Suppressor macrophage treated with lipopolysaccharide for 1 hour (primary cell): ENCODE measurements at places on chromosomes 5 and 9.

DNA sequence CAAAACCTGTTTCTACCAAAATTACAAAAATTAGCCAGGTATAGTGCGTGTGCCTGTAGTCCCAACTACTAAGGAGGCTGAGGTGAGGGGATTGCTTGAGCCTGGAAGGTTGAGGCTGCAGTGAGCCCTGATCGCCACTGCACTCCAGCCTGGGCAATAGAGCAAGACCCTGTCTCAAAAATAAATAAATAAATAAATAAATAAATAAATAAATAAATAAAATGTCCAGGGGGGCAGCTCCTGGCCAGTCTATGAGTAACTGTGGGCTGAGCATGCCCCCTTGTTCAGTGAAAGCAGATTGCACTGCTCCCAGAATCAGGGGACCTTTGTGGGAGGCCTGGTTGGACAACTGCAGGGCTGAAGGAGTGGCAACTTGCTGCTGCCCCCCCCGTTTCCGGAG, 62.7 kb downstream of the PDE6A start:
- DNase-seq, result peak; percentile 8

DNA sequence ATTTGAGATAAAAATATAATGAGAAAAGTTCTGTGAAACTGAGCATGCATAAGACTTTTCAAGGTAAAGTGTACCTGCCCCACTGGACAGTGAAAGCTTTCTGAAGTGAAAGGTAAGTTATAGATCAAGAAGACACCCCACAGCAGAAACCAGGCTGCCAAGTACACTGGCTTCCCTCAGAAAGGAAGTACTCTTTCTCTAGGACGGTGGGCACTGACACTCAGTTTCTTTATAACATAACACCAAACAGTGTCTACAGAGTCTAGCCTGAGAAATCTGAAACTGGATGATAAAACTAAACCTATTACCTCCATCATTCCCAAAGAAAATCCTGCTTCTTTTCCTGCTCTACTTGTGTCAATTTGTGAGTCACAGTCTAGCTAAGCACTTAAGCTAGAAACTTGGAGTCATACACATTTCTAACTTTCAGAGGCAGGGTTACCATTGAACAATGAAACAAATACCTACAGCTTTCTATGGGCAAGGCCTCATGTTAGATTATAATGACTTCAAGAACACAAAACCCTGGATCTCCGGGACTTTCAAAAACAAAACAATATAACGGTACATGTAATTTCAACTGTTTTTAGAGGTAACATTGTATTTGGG, 136.7 kb downstream of the CPLANE1 start:
- no peak for DNase-seq

DNA sequence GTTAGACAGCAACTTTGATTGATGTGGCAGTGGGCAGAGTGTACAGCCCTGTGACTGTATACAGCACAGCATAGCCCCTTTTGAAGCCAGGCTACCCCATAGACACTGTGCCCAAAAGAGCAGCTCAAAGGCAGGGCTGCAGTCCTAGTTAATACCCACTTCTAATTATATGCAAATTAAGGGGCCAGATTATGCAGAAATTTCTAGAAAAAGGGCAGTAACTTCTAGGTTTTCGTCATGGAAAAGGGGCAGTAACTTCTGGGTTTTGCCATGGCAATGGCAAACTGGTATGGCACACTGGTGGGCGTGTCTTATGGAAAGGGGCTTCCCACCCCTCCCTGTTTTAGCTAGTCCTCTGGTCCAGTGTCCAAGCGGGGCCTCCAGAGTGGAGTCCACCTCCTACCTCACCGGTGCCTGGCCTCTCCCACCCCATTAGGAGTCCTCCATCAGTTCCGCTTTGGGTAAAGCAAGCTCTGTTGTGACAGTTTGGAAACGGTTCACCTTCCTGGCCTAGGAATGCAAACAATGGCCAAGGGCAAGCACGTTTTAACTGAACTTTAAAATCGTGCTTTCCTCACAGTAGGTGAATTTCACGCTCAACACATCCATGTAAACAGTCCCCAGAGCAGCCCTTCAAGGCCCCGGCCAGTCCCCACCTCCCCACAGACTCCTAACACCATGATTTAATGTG, 5.6 kb downstream of the ADAMTS13 start:
- no peak for DNase-seq

DNA sequence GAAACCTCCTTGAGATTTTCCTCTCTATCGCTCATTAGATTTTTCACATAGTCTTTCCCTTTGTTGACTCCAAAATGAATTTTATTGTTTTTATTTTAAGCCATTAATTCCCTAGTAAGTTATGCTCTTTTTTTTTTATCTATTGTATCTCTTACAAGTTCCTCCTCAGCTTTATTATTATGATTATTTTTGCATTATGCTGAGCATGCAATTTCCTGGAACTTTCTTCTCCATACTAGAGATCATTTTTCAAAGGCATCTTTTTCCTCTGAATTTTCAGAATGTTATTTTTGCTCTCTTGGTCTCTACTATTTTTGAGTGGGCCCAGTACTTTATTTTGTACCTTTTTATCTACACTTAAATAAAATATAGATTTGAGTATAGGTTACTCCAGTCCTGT, 376.6 kb upstream of the SEMA6A start:
- no peak for DNase-seq

DNA sequence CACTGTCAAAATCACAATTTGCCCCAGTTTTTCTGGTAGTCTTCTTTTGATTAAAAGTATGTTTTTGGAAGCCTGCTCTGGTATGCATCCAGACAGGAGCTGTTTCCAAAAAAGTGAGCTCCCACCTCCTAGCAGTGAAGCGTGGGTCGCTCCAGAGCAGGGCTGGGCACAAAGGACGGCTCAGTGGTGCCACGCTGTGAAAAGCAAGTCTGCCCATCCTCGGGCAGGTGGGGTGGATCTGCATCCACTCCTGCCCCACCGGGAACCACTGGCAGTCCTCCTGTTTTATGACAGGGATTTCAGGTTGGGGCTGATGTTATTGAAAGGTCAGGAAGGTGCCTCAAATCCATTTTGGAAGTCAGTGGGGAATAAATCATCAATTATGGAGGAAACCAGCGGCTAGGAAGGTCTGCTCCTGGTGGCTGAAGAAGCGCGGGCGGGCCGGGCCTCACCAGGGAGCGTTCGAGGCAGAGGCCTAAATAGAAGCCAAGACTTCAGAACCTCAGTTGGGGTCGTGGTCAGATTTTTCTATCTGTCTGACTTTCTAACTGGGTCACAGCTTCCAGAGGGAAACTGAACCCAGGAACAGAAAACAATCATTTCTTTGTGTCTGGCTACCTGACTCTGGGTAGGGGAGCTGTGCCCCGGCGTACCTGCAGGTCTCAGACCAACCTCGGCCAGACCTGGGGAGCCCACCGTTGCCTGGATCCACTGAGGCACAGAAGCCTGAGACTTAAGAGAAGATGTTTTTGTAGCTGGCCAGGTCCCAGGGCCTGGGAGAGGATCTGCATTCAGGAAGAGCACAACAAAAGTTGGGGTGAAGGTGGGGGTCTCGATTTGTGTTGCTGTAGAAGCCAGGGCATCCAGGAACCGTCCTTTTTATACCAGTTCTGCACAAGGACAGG, 168.1 kb downstream of the PAX5 start:
- DNase-seq, result no peak

GRCh38 chr5:59648949-59649921, 244.3 kb downstream of the PDE4D start:
- no peak for DNase-seq

DNA sequence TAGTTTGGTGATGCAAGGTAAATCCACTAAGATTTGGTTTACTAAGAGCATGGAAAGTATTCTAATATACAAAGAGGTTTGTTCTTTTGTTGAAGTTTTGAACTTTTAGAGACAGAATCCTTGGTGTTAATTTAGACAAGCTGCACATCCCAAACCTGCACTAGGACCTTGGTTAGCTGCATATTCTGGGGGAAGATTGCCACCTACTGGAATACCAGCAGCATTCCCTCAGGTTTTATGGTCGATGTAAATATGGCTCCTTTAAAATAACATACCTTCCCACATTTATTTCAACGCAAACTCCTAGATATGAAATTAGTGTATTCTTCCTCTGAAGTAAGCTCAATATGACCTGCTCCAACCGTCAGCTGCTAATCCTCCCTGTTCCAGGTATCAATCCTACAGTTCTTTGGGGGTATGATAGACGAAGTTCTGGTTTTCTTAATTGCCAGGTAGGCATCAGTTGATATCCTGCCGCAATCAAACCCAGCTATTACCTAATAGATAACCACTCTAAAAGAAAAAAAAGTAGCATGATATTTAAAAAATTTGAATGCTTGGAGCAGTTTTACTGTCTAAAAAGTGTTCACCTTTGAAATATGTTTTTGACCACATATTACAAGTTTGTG, 624.1 kb downstream of the ISL1 start:
- DNase-seq, result peak; percentile 6

DNA sequence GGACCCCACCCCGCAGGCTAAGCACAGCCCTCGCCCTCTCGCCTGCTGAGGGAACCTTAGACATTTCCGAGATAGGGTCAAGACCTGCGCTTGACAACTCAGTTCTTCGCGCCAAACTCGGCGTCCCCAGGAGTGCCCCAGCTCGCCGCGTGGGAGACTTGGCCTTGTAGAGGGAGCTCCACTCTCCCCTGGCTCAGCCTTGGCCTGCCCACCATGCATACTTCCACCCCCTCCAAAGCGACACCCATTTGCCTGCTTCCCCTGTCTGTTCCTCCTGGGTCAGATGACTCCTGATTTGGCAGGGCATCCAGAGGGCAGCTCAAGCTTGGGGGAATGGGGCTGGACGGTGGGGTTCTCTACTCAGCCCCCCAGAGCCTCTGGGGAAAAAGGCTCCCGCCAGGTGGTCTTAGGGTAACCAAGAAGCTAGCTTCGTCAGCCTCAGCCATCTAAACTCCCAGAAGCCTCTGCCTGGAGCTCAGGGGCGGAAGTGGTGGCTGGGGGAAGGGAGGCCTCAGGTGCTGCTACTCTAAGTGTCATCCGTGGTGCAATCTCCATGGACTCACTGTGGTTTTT, 560 bp downstream of the DOCK2 start:
- DNase-seq, result peak; percentile 52

DNA sequence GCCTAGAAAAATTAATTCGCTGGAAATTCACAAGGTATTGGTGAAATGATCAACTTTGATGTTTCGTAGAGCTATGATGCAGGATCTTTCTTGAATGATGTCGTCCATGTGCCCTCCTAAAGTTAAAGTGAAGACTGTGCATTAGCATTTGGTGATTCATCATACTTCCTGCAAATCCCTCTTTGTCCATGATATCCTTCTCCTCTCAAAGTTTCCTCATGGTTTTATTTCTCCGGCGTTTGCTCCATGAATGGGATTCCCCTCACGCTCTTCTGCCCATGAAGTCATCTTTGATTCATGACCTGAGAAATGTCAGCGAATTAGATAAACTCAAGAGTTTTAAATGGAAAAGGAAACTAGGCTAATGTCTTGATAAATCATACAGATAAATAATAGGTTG, 372.7 kb downstream of the PSAT1 start:
- DNase-seq, result peak; percentile 9

GRCh38 chr5:9059920-9060691, 485.8 kb downstream of the SEMA5A start:
- peak; percentile 30 for DNase-seq

DNA sequence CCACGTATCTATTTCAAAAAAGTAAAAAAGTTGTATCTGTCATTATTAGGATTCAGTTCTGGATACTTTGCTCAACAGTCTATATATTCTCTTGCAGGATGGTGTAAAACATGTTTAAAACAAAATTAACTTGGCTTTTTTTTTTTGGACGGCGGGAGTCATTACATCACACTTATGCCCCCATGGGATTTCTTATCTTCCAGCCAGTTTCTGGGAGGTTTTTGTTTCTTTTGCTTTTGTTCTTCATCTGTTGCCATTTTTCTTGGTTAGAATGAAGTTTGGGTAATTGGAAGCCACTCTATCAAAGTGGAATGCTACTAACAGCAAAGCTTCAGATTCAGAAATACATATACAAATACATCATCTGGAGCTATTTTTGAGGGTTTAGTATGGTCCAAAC, 1.8 kb upstream of the STARD4 start:
- DNase-seq, result no peak

DNA sequence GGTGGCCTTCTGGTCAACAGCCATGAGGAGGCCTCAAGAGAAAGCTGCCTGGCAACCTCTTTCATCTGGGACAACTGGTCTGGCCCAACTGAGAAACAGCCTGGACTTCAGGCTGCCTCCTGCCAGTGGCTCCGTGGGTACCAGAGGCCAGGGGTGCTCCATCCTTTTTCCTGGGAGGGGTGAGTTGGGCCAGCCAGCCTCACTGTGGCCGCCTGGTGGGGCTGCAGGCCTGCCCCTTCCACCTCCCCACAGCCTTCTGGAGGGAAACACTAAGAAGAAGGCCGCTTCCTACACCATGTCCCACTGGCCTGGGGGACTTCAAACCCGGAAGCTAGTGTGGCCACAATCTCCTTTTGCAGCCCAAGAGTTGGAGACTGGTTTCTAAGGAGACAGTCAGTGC, 13.8 kb upstream of the NKD2 start:
- no peak for DNase-seq

DNA sequence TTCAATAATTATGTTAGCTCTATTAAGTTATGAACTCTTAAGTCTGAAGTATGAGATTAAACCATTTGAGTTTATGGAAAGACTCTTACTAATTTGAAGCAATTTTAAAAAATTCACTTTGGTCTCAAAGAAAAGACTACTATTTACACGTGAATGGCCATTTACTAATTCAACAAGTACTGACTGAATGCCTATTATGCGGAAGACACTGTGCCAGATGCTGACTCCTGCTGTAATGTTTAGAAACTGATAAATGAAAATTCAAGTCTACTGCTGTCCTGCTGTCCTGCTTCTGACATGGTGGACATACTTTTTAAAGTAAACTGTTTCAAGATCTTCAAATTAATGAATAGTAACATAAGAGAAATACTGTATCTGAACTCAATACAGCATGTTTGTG, 116.2 kb downstream of the MPDZ start:
- DNase-seq, result no peak

- peak; percentile 100 for DNase-seq
Observed at GRCh38 chr5:173887610-173888472, at the start of gene CPEB4. CPEB4 (plus strand) TSS chr5:173888349; CDS start chr5:173889734, 1,385 bp downstream.

GRCh38 chr9:117134826-117135500, 279.9 kb downstream of the ASTN2 start:
- no peak for DNase-seq

DNA sequence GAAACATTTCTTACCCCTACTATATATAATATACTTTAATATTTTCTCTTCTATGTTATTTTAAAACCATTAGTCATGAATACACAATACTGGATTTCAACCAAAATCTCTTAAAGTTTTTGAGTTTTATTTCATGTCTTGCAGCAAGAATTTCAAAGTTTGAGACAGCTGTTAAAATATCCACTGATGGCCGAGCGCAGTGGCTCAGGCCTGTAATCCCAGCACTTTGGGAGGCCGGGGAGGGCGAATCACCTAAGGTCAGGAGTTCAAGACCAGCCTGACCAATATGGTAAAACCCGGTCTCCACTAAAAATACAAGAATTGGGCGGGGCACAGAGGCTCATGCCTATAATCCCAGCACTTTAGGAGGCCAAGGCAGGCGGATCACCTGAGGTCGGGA, 59.7 kb upstream of the DAPK1 start:
- no peak for DNase-seq

DNA sequence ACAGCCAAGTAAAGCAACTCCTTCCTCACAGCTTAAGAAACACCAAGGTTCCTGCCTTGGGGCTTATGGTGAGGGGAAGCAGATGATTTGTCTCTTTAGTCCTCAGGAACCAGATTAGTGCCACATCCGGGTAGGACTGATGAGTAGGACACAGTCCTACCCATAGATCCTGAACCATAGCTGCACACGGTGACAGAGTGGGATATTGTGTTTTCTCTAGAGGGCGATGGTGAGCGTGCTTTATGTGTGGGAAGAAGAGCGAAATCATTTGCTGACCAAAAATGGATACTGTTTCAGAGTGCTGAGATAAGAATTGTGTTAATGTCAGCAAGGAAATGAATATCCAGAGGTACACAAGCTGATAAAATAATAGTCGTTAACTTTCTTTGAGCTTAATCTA, 209.0 kb upstream of the FBXL7 start:
- no peak for DNase-seq
